Hair follicular keratinocyte (primary cell): ENCODE measurements at places on chromosomes 6 and 20. TPM values are rescaled to one million over a fixed set of nuclear protein-coding genes. Genes with fewer than 3 reads are reported as not detected.

The MYL9 gene
- total RNA-seq: 2.7 and 8.3 TPM in 2 replicates

The PMEPA1 gene
- 63.2 and 75.6 TPM in 2 replicates for total RNA-seq

The OXT gene
- not detected in 2 replicates for total RNA-seq

The SLC22A2 gene
- not detected in 2 replicates for total RNA-seq

The TFAP2B gene
- total RNA-seq: 0.53 and 0.70 TPM in 2 replicates

The SAPCD1 gene
- total RNA-seq: 0.70 and 1.5 TPM in 2 replicates

The ACTR5 gene
- total RNA-seq: 7.3 and 8.9 TPM in 2 replicates

The KIZ gene
- 22.1 and 32.5 TPM in 2 replicates for total RNA-seq

The HLA-DRB1 gene
- not detected in 2 replicates for total RNA-seq

The DCBLD1 gene
- total RNA-seq: 29.3 and 41.1 TPM in 2 replicates

The OR2H1 gene
- total RNA-seq: not detected in 2 replicates

The RGS17 gene
- 0.34 and 0.47 TPM in 2 replicates for total RNA-seq

The BMP7 gene
- total RNA-seq: not detected in 2 replicates

The NR2E1 gene
- not detected in 2 replicates for total RNA-seq

The HFE gene
- total RNA-seq: 9.2 and 14.1 TPM in 2 replicates

The FERMT1 gene
- total RNA-seq: 98.4 and 202 TPM in 2 replicates

The C6orf141 gene
- 21.5 and 23.2 TPM in 2 replicates for total RNA-seq

The HLA-DOB gene
- 1.7 and 6.3 TPM in 2 replicates for total RNA-seq

The TUBB2B gene
- 3.0 and 5.9 TPM in 2 replicates for total RNA-seq

The WFDC10A gene
- total RNA-seq: not detected in 2 replicates

The CGA gene
- total RNA-seq: not detected in 2 replicates

The RAB44 gene
- total RNA-seq: 0.19 TPM in 1 of 2 replicates, not detected in the other

The NNAT gene
- 0.30 TPM in 1 of 2 replicates, not detected in the other for total RNA-seq

The KCNK16 gene
- not detected in 2 replicates for total RNA-seq

The ECHDC1 gene
- 43.7 and 63.7 TPM in 2 replicates for total RNA-seq

The EYA4 gene
- not detected in 2 replicates for total RNA-seq

The PPP1R16B gene
- total RNA-seq: not detected in 2 replicates

The SRMS gene
- total RNA-seq: 0.39 TPM in 1 of 2 replicates, not detected in the other

The EYS gene
- total RNA-seq: 0.16 and 0.27 TPM in 2 replicates

The VSTM2L gene
- total RNA-seq: 1.7 and 9.0 TPM in 2 replicates

The SLC4A11 gene
- total RNA-seq: 3.6 and 6.8 TPM in 2 replicates

The HUS1B gene
- 0.34 and 0.55 TPM in 2 replicates for total RNA-seq

The RIPOR2 gene
- total RNA-seq: not detected in 2 replicates

The PSORS1C2 gene
- total RNA-seq: not detected in 2 replicates

The CLPSL1 gene
- not detected in 2 replicates for total RNA-seq

The TPBG gene
- 104 and 201 TPM in 2 replicates for total RNA-seq

The TTBK1 gene
- 0.04 TPM in 1 of 2 replicates, not detected in the other for total RNA-seq

The SKIC2 gene
- total RNA-seq: 34.5 and 47.2 TPM in 2 replicates
